ENCODE measurements at places on chromosomes 13 and 19. TPM values are rescaled to one million over a fixed set of nuclear protein-coding genes. Genes with fewer than 3 reads are reported as not detected.
A peak's percentile ranks its signal among the peaks of the same experiment; 100 is the strongest.

DNA sequence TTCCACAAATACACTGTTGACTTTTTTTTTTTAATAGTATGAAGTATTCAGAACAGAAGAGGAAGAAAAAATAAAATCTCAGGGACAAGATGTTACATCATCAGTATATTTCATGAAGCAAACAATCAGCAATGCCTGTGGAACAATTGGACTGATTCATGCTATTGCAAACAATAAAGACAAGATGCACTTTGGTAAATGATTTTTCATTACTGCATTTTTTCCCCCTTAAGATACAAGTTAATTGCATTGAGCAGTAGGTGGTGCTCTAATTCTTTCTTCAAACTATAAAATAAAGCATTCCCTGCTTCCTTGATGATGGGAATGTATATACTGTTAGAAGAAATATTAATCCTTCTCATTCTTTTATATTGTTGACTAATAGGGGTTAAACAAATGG lies 17.1 kb downstream of the UCHL3 start:
- H3K36me3 ChIP-seq, result peaks cover 5% of the 10 kb centered on the region
- no peak overlapping the region for H3K4me3 ChIP-seq
- H3K27me3 ChIP-seq, result no peaks in the 10 kb centered on the region
- DNase-seq, result no peak

PRSS57 gene
- total RNA-seq, result 0.22 TPM

DNA sequence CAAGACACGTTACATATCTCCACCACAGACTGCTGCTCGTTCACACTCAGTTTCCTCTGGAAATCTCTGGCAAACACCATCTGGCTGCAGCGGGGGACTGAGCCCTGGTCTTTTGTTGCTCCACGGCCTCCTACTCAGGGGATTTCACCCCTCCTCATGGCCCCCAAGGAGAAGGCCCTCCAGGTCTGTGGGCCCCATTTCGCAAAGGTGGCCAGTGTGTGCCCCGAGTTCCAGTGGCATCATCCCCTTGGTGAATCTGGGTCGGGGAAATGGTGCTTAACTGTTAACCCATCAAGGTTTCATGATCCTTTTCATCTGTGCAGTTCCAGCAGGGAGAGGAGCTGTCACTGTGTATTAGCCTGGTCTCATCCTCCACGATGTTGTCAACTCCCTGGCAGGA lies 235.4 kb upstream of the MAB21L1 start:
- H3K4me1 ChIP-seq, result no peaks in the 10 kb centered on the region
- no peak for DNase-seq
- no peaks in the 10 kb centered on the region for H3K36me3 ChIP-seq
- no peak overlapping the region for H3K27ac ChIP-seq

- H3K27me3 ChIP-seq, result no peaks in the 10 kb centered on the region
- H3K4me3 ChIP-seq, result no peak overlapping the region
- no peaks in the 10 kb centered on the region for H3K4me1 ChIP-seq
- H3K36me3 ChIP-seq, result no peaks in the 10 kb centered on the region
- no peak for DNase-seq
- H3K27ac ChIP-seq, result no peak overlapping the region
These were observed 564.1 kb downstream of the PCDH9 start for GRCh38 chr13:66665991-66666390.

DNA sequence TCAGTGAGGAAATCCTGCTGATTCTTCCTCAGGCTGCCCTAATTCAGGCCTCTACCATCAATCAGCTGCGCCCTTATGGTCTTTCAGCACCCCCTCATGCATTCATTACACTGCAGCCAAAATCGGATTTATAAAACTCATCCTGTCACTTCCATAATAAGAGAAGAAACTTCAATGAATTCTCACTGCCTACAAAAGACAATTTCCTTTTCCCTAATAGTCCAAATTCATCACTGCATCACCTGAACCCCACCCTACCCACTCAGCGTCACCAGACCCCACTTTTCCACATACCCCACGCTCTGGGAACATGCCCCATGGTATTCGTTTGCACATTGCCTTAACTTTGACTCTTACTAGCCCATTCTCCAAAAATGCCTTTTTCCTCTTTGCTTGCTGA lies 92.0 kb downstream of the C13orf42 start:
- no peak overlapping the region for H3K27ac ChIP-seq
- no peak overlapping the region for H3K4me3 ChIP-seq
- no peak for DNase-seq
- no peaks in the 10 kb centered on the region for H3K36me3 ChIP-seq

CAPN12 gene
- total RNA-seq, result 8.3 TPM

DNA sequence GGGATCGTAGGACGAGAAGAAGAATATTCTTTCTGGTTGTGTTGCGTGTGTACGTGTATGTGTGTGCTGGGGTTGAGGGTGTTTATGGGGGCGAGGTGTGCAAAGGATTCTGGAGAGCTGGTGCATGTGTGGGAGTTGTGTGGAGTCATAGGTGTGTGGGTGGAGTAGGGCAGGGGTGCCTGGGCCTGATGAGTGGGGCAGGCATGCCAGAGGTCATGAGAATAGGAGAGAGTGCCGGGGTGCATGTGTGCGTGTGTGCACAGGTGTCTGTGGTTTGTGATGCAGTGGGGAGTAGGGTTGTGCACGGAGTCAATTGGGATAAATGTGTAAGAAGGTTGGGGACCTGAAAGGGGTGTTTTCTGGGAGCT lies 649 bp downstream of the TMEM91 start:
- H3K27me3 ChIP-seq, result no peaks in the 10 kb centered on the region
- DNase-seq, result no peak
- H3K4me3 ChIP-seq, result peak overlapping the region; percentile 66
- no peaks in the 10 kb centered on the region for H3K36me3 ChIP-seq
- peaks cover 15% of the 10 kb centered on the region for H3K4me1 ChIP-seq

DNA sequence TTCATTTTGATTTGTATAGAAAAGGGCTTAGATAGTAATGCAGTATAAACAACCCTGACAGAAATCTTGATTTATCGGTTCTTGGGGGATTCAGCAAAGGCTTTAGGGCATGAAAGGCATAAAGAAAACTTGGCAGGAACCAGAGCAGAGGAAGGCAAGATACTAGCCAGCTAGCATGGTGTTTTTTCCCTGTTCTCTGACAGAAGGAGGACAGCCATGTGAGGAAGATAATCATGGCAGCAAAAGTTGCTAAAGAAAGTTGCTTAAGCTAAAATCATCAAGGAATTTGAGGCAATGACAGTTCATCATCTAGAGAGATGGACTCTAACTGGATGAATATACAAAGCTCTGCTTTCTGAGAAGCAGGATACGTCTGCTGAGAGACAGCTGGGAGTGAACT lies 294.1 kb downstream of the KCNRG start:
- no peak for DNase-seq
- no peak overlapping the region for H3K27ac ChIP-seq
- H3K27me3 ChIP-seq, result peaks cover 7% of the 10 kb centered on the region
- peaks cover 6% of the 10 kb centered on the region for H3K4me1 ChIP-seq

- H3K4me3 ChIP-seq, result peak overlapping the region; percentile 57
- H3K36me3 ChIP-seq, result peaks cover 4% of the 10 kb centered on the region
- no peaks in the 10 kb centered on the region for H3K27me3 ChIP-seq
- peaks cover 99% of the 10 kb centered on the region for H3K4me1 ChIP-seq
- DNase-seq, result no peak
These were observed 76.9 kb downstream of the FOXO1 start for GRCh38 chr13:40589285-40590109.

DNA sequence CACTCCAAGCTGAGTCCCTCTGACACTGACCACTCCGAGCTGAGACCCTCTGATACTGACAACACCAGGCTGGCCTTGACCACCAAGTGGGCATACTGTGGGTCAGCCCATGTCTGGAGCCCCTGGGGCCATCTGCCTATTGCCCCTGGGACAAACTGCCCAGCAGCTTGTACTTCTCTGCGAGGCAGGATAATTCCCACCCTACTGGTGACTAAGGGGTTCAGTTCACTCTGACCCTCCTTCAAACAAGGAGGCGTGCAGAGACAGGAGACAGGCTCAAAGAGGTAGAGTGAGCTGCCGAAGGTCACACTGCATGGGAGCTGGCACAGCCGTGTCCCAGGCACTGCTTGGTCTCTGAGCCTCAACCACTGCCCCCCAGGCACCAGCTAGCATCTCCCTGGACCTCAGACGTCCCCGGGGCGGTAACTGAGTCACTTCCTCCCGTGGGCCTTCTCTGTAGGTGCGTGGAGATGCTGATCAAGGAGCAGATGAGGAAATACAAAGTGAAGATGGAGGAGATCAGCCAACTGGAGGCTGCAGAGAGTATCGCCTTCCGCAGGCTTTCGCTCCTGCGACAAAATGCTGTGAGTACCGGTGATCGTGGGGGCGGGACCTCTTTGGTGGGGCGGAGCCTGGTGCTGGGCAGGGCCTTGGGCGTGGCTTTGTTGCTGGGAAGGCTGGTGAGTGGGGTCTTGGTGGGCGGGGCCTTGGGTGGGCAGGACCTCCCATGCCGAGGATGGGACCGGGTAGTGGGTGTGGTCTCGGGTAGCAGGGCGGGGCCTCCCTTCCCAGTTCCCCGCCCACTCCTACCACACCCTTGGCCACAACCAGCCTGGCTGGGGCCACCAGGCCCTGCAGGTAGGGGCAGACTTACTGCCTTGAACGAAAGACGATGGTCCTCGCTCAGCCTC lies 5.8 kb upstream of the USE1 start:
- no peaks in the 10 kb centered on the region for H3K36me3 ChIP-seq
- DNase-seq, result peak; percentile 60
- H3K27me3 ChIP-seq, result no peaks in the 10 kb centered on the region
- H3K4me3 ChIP-seq, result no peak overlapping the region
- H3K4me1 ChIP-seq, result peaks cover 12% of the 10 kb centered on the region
- H3K27ac ChIP-seq, result peak overlapping the region; percentile 12

DNA sequence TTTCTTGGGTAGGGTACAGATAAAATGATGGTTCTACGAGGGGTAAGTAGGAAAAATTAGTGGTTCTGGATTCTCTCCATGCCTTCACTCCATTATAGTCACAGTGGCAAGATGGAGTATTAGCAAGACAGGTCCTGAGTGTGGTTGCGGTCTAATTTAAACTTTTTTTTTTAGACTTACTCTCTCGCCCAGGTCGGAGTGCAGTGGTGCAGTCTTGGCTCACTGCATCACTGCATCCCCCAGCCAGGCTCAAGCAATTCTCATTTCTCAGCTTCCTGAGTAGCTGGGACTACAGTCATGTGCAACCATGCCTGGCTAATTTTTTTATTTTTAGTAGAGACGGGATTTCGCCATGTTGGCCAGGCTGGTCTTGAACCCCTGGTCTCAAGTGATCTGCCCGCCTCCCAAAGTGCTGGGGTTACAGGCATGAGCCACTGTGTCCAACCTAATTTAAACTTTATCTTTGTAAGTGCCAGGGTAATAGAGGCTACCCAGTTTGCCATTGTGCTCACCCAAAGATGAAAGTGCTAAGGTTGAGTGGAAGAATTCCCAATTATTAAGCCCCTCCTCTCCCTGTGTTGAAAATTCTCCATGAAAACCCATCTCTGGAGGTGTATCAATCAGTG lies 135.6 kb downstream of the TM9SF2 start:
- H3K27ac ChIP-seq, result no peak overlapping the region
- H3K36me3 ChIP-seq, result no peaks in the 10 kb centered on the region
- H3K27me3 ChIP-seq, result no peaks in the 10 kb centered on the region
- no peak for DNase-seq
- H3K4me3 ChIP-seq, result no peak overlapping the region
- no peaks in the 10 kb centered on the region for H3K4me1 ChIP-seq

TMIGD2 gene
- 29.1 TPM for total RNA-seq

CPB2 gene
- not detected for total RNA-seq
